ENCODE measurements at places on chromosomes 4 and X.

GRCh38 chr4:113051361-113051760 lies 1.9 kb downstream of the ANK2 start:
- no peak for DNase-seq

DNA sequence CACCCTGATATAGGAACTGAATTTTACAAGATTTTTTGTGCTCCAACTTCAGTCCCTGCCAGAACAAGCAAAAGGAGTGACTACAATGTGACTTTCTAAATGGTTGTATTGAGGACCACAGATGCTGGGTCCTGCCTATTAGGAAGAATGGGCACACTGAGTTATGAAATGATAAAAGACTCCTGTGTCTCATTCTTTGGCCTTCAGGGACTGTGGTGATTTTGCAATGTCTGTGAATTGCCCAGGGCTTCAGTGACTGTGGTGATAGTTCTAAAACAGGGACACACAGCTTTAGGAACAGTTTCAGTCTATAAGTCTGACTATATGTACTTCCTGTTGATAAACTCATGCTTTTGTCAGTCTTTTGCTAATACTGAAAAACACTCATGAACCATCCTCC lies 210.2 kb downstream of the DMD start:
- no peak for DNase-seq

- no peak for DNase-seq
Observed at GRCh38 chrX:22366906-22367305, 94.2 kb downstream of the CBLL2 start.

DNA sequence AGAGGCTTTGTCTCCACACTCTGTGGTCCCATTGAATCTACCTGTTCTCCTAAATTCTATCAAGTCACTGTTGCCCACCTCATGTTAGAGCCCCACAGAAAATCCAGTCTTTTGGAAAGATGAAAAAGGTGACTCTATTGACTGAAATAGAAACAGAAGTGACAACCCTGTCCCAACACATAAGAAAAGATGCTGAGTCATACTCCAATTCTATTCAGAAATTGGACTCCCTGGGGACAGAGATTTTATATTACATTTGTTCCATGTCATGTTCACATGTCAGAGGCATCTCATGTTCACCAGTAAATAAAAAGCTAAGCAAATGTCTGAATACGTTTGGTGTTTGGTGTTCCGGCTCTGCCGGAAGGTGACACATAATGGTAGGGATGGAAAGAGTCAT lies 2.9 kb upstream of the GRPR start:
- no peak for DNase-seq

DNA sequence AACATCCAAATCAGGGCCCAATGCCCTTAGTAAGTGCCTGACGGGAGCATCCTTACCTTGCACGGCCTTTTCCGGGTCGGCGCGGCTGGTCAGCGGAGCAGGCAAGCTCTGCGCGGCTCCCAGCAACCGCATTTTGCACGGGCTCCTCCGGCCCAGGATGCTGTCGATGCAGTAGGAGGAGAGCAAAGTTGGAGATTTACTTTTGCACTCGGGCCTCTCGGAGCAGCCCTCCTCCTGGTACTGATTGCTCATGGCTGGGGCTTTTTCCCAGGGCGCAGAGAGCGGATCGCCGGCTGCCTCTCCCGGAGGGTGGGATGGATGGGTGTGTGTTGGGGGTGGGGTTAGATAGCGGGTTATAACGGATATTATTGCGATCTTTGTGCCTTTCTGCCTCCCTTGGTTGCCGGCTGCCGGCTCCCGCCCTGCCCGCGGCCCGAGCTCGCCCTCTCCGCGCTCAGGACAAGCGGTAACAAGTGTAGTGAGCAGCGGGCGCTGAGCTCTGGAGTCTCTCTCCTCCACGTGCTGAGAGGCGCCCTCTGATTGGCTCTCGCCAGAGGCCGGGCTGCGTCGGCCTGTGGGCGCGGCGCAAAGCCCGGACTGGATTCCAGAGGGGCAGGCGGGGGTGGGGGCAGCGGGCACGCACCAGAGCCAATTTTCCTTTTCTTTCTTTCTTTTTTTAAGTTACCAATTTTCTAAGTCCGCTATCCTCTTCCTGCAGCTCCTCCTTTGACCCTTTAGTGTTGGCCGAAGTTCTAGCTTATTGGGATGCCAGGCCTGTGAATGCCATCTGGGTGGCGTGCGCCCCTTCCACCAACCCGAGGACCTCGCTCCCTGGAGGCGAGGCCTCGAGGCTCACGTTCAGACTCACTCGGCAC lies at the start of gene ARX:
Gene ARX, minus strand, starts transcription at position 480 of the 875 bp plus-strand sequence. Its CDS starts 228 bp downstream, at position 252.
- DNase-seq, result no peak

DNA sequence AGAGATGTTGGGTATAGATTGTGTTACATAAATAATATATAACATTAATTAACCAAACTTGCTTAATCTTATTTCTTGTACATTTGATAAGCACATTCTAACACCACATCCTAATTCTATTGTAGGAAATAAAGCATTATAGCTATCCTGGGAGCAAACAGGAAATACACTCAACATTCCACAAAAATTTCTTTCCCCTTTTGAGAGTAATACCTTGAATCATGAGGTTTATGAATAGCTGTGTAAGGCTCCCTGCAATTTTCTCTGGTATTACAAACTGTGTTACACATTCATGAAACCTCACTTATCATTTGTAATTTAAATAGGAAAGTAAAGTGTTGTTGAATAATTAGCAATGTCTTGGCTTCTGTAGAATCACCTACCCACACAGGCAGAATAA lies 95.1 kb downstream of the TMEM47 start:
- no peak for DNase-seq

DNA sequence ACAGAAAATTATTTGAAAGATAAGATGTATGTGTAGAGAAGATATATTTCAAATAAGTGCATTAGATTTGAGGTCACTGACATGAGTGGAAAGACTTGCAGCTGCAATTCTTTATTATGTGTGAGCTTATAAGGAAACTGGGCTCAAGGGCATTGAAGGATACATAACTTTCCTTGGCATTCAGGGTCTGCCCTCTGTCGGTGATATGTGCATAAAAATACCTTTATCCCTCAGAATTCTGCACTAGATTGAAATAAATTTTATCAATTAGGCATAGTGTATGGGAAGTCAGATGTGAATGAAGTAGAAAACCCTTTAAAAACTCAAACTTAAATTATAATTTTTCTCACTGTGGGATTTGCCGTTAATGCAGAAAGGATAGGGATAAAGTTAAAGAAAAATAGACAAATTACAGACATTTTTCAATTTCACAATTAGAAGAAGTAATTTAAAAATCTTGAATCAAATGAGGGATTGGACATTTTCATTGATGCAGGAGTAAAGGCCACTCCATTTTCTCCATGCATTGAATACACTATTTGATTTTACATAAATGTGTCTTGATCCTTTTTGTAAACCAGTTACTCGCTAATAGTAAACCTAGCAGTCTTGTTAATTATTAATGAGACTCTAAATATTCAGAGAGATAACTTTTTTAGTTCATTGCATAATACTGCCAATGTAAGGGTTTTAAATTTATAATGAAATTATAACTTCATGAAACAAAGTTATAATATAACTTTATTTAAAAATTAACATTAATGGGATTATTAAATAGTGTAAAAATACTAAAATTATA lies 21.0 kb upstream of the ETNPPL start:
- no peak for DNase-seq

DNA sequence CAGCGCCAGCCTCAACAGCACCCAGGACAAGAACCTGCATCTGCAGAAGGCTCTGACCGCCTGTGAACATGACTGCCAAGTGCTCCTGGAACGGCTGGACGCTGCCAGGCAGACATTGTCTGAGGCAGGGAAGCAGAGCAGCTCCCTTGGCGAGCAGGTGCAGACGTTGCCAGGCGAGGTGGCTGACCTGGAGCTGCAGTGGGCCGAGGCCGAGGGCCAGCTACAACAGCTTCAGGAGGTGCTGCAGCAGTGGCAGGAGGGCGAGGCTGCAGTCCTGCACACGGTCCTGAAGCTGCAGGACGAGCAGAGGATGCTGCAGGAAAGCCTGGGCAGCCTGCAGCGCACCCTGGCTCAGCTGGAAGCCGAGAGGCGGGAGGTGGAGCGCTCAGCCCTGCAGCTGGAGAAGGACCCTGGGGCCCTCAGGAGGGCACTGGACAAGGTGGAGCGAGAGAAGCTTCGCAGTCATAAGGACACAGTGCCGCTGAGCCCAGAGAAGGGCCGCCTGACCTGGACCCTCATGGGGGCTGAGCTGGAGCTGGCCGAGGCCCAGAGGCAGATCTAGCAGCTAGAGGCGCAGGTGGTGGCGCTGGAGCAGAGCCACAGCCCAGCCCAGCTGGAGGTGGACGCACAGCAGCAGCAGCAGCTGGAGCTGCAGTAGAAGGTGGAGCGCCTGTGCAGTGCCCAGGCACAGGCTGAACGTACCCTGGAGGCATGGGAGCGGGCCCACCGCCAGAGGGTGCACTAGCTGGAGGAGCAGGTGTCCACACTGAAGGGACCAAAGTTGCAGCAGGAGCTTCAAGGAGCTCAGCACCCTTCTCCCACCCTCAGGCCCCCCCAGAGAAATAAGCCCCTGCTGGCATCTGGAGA lies 16.4 kb downstream of the SMIM10L2A start:
- no peak for DNase-seq

DNA sequence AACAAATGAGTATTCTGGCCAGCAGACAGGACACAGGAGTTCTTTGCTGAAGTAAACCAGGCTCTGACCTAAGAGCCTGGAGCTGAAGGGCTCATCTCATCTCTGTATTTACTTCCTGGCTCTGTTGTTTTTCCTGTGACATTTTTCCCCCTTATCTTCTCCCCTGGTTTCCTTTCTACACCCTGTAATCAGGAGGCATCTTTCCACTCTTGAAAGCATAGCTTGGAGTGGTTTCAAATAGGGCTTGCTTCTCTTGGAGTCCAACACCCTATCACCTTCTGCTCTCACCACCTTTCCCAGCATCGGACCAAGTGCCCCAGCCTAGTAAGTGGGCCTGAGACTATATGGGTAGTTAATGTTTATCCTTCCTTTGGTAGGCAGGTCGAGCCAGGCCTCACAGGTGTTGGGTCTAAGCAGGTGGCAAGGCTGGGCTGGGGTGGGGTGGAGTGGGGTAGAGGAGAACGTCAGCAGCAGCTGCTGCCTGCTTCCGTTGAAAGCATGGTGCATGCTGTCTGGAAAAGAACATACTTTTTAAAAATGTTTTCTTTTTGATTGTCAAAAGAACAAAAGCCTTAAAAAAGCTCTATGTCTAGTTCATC lies 1.2 kb downstream of the DRP2 start:
- DNase-seq, result no peak

- DNase-seq, result no peak
Observed at GRCh38 chrX:43504394-43504793, 151.7 kb upstream of the MAOA start.

DNA sequence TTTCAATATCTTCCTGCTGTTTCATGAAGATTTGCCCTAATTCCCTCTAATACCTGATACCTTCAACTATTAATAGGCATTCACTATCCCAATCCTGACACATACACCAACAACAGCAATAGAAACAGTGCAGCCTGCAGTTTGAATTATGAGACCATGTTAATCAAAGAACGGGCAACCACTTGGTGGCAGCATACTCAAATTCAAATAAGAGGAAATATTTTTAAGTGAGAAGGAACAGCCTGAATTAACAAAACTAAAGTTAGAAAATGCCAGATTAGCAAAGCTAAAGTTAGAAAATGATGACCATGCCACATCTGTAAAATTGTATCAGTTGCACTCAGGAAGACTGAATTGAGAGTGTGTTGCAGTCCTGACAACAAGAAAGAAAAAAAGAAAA lies 204.9 kb downstream of the SMARCA1 start:
- DNase-seq, result no peak

GRCh38 chrX:71367396-71367795 lies 1.2 kb downstream of the TAF1 start:
- DNase-seq, result no peak

DNA sequence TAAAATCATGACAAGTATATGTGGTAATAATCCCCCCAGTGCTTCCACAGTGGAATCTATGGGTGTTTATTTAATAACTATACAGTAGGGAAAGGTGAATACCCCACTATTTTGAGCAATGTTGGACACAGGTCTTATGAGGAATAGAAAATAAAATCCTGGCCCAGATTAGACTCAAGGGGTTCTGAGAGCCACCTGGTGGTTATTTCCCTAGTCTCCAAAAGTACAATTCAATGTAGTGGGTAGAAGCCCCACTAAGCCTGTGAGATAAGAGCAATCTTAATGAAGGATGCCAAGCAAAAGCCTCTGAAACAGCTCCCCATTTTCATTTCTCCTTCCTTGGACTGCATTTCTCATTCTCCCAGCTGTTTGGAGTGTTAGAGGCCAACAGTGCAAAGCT lies 328.2 kb upstream of the NR3C2 start:
- no peak for DNase-seq

- DNase-seq, result no peak
Observed at GRCh38 chr4:36322921-36323354, 41.5 kb downstream of the DTHD1 start.

DNA sequence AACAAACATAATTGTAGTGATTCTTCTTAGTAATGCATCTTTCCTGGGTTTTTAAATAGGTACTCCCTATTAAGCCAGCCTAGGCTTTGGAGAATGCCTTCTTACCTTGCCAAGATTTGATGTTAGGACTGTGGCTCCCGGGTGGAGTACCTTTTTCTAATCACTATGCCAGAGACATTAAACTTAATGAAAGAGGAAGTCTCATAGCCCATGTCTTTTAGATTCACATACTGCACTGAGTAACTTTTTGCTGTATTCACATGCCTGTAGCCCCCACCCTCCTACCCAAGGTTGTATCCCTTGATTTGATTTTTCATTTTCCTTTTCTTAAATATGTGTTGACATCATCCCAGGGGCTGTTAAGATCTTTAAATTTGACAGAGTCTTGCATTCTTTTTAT lies 104.2 kb upstream of the TLR2 start:
- no peak for DNase-seq

Data from NCI-H187 (cell line).